ENCODE measurements at places on chromosomes 13 and 19.

DNA sequence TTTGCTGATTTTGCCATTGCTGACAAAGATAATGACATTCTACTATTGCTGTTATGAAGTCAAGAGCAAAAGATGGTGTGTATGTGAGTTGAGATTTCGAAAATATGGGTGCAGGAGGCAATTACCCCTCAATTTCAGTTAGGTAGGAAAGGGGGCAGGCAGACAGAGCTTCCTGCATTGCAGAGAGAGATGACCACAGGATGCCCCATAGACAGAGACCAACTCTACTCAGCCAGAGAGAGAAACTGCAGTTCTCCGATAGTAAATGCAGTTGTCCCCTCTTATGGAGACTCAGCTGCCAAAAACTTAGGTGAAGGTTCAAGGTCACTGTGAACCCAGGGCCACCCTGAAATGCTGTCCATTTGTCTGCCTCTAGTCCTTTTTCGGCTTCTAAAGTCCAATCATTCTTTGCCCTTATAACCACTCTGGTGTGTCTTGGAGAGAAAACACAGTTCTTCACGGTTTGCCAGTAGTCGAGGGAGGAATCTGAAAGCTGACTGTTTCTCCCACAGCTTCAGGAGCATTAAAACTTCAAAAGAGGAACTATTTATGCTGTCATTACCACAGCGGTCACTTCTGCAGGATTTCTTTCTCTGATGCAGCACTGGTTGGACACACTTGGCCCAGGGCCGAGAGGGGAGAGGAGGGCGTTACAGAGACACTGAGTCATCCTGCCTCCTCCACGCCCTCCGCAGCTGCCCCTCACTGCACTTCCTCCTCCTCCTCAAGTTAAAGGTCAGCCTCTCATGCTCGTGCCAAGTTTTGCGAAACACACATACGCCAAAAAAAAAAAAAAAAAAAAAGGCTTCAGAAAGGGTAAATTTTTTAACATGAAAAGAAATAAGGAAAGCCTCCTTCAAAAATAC, 264.3 kb downstream of the FOXO1 start:
- DNase-seq, result peak; percentile 57

DNA sequence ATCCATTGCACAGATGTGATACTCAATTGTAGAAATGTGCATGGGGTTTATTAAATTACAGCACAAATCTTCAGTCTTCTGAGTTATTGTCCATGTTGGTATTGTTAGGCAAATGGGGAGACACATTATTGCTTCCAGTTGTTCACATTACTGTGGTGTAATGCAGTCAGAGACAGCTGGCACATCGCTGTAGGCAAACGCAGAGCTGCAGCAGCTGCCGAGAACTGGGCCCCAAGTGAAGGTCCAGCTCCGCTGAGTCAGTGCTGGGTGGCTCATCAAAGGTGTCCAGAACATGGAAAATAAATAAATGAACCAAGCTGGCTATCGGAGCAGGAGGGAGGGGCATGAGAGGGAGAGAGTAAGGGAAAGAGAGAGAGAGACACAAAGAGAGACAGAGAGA, 299.1 kb upstream of the OBI1 start:
- DNase-seq, result no peak

DNA sequence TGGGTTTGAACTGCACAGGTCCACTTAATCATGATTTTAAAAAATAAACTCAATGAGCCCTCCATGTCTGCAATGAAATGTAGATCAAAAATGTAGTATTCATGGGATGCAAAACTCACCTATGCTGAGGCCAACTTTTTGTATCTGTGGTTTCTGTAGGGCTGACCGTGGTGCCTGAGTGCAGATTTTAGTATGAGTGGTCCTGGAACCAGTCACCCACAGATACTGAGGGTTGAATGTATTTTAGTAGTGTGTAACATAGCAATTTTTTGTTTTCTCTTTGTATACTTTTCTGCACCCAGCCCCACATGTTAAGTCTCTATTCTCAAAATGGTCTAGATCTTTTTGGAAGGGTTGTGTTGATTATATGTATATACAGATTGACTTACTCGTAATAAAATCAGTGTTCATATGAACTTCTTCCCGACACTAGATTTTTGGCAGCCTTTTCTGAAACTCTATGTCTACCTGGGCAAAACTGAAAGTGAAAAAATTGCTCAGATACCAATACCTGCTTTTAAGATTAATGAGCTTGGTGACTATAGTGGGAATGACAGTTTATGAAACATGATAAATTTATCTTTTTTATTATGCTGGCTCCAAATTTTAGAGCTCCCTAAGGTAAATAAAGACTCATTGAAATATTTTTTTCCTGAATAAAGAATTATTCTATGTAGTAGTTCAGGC, 51.6 kb downstream of the DNAJC15 start:
- DNase-seq, result no peak

DNA sequence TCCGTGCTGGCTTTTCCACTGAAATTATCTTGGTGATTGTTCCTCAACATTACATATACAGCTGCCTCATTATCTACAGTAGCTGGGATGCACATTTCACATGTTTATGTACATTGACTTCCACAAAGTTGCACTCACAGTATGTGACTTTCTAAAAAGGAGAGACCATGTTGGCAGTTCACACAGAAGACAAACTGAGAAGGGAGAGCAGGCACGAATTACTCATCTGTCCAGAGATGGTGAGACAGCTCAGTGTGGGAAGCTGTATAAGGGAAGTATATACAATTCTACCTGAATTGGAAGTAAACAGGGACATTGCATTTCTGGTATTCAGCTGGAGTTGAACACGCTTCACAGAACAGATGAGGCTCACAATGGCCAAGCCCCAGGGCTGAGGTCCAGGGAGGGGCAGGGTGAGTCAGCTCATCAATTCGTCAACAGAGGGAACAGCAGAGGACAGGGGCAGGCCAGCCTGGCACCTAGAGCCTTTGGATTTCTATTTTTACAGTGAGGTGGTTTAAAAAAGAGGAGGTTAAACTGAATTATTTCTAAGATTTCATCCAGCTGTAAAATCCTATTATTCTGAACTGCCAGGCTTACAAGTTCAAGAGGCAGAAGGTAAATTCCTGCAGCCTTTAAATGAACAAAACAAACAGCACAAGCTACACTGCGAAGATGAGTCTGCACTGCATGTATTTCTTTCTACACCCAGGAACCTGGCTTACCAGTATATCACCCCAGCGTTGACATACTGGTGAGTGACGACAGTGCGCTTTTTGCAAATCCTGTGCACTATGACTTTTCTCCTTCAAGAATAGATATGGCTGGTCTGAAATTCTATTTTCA, 9.8 kb downstream of the PARP4 start:
- DNase-seq, result no peak

DNA sequence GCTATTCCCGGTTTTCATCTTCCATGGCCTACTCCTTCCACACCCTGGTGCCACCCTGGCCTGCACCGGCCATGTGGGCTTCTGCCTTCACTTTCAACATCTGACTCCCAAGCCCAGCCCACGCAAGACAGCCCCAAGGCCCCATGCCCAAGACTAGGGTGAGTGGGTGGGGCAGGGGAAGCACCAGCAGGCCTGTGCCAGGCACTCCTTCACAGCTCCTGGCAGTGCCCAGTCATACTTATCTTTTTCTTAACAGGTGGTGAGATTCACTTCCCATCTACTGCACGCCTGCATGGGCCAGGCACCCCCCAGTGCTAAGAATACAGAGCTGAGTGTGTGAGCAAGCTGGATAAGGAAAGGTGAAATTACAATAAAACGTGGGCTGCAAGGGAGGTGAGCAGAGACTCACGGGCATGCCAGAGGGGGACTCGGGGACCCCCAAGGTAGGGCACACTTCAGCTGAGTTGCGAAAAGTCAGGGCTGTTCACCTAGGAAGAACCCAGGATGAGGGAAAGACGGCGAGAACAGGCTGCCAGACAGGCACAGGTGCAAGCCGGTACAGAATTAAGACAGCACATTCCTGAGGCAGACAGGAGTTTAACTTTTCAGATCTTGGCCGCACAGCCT, 55.7 kb downstream of the COL4A1 start:
- no peak for DNase-seq

DNA sequence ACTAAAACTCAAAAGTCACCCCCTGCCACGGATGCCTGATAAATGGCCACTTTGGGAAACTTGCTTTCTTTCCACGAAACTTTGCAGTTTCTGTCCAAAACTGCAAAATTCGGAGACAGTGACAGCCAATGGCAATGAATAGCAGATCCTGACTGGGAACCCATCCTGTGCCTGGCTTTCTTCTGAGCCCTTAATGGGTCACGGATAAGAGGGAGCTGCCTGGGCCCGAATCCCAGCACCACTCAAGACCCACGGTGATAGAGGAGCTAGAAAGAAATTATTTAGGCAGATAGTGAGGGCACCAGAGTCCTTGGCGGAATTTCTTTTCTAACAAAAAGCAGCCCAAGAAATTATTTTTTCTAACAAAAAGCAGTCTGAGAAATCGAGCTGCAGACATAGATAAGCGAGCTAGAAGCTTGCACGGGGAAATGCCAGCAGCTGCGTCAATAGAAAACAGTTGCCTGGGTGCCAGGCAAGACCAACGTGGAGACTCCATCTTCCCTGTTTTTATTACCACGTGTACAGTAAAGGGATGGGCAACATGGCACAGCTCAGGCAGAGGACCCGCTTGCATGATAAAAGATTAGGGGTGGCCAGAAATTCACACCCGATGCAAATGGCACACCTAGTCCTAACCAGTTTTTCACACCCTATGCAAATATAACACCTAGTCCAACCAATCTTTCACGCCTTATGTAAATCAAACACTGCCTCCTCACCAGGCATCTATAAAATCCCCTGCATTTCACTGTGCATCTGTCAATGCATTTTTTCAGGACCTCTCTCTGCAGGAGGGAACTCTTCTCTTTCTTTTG, 7.1 kb upstream of the HSH2D start:
- DNase-seq, result no peak

- DNase-seq, result no peak
These were observed 207.6 kb downstream of the DACH1 start for GRCh38 chr13:71659404-71659803.

DNA sequence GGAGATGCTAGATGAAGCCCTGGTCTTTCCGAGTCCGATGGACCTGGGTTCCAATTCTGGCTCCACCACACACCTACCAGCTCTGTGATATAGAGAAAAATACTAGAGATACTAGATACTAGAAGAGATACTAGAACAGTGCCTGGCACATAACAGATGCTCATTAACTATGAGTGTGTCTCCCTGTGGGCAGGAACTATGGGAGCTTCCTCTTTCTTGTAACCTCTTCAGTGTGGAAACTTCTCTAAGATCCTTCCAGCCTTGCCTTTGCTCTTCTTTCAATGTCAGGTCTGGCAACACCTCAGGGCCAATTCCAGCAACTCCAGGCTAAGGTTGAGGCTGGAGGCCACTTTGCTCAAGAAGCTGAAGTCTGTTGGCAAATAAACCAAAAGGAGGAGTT, 143.9 kb downstream of the KATNAL1 start:
- no peak for DNase-seq

GRCh38 chr19:13033244-13033643, 38.0 kb downstream of the NFIX start:
- DNase-seq, result no peak

- no peak for DNase-seq
These were observed 408.4 kb downstream of the SPRY2 start for GRCh38 chr13:79932556-79932955.

DNA sequence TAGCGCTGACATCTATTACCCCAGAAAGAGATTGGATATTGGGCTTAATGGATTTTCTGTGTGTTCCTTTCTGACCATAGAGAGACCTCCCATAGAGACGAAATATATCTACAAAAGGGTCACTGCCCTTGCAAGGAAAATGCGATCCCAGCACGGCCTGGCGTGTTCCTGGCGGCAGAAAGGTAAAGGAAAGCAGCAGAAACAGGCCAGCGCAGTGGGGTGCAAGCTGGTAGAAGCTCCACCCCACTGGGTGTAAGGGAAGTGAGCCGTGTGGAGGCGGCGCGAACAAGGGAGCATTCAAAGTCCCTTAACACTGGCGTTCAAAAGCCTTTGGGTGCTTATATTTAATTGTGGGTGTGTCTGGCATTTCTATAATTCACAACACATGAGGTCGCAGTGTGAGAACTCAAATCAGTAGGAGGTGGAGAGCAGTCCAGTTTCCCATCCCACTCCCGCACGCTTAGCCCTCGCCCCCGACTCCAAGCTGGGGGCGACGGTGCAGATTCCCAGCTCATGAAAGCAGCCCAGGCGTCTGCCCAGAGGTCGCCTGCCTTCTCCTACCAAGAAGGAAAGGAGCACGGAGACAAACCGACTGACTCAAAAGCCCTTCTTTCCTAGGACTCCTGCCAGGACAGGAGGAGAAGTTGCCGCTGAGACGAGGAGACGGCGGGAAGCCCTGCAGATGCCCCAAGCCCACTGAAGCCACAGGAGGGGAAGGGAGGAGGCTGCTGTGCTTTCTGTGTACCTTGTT, 478.4 kb downstream of the FOXO1 start:
- no peak for DNase-seq

GRCh38 chr13:34356686-34357434, 538.9 kb downstream of the RFC3 start:
- no peak for DNase-seq

- DNase-seq, result no peak
These were observed 94.2 kb downstream of the USP12 start for GRCh38 chr13:27077451-27077850.

GRCh38 chr13:49933511-49933910, 2.6 kb downstream of the SPRYD7 start:
- DNase-seq, result no peak
